Foreskin keratinocyte (primary cell): ENCODE measurements at places on chromosomes 6 and 20. TPM values are rescaled to one million over a fixed set of nuclear protein-coding genes. Genes with fewer than 3 reads are reported as not detected.

The GABRR1 gene
- not detected in 2 replicates for total RNA-seq

The SLPI gene
- total RNA-seq: 9.1 and 11.3 TPM in 2 replicates

The KHDC1L gene
- 0.21 TPM in 1 of 2 replicates, not detected in the other for total RNA-seq

The B3GALT4 gene
- total RNA-seq: 1.1 and 1.3 TPM in 2 replicates

The GHRH gene
- total RNA-seq: not detected in 2 replicates

The C20orf141 gene
- not detected in 2 replicates for total RNA-seq

The ADGB gene
- not detected in 2 replicates for total RNA-seq

The KIZ gene
- total RNA-seq: 13.7 and 17.8 TPM in 2 replicates

The CYP21A2 gene
- not detected in 2 replicates for total RNA-seq

The GGTLC1 gene
- total RNA-seq: not detected in 2 replicates

The SIRPB2 gene
- 0.28 and 0.48 TPM in 2 replicates for total RNA-seq

The KIAA1755 gene
- 0.07 and 0.10 TPM in 2 replicates for total RNA-seq
